Ureter (tissue), 1 donor: ENCODE measurements at places on chromosomes 12 and 14. TPM values are rescaled to one million over a fixed set of nuclear protein-coding genes. Genes with fewer than 3 reads are reported as not detected.

DNA sequence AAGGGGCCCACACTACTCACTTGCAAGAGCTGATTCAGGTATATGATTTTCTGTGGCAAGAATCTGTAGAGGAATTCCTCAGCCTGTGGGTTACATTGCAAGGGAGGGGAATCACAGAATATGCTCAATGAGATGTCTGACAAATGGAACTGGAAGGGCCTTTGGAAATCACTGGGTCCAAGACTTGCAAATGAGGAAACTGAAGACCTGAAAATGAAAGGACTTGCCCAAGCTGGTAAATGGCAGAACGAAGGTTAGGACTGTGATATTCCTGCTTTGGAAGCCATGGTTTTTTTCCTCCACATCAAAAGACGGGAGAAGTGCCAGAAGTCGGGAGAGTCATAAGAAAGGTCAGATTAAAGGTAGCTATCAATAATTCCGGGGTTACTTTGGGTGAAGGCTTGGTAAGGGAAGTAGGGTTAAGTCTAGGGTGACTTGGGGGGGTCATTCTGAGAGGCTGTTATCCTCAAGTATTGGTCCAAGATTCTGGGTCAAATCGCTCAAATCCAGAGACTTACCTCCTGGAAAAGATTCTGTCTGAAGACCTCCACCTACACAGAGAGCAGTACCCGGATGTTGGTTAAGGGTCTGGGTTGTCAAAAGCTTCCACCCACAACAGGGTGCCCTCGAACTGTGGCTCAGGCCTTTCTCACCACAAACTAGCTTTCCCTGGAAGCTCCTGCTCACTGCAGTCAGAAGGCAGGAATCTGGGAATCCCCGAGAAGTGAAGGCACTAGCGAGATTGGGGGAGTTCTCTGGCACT lies 539 bp downstream of the PSME2 start:
- no peak for DNase-seq

The GUCY2C gene
- total RNA-seq, result not detected

- DNase-seq, result no peak
Measured at GRCh38 chr12:30357766-30358490, 337.7 kb downstream of the IPO8 start.

GRCh38 chr14:51160871-51161270 lies 66.0 kb upstream of the TRIM9 start:
- DNase-seq, result no peak

DNA sequence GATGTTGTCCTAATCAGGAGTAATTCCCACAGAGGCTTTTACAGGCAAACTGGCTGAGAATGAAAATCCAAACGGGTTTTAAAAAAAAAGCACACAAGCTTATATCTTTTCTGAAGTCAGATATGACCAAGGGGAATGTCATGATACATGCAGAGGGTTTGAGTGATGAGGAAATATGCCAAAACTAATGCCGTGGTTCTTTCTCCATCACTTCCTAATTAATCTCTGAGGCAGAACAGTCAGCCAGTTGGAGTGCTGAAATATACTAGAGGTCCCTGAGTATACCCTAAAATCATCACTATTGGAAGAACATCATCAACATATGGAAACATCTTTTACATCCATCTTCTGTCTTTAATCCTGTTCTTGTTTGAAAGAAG lies 160.8 kb upstream of the FAR2 start:
- DNase-seq, result no peak

The KLRD1 gene
- total RNA-seq, result 7.8 TPM

DNA sequence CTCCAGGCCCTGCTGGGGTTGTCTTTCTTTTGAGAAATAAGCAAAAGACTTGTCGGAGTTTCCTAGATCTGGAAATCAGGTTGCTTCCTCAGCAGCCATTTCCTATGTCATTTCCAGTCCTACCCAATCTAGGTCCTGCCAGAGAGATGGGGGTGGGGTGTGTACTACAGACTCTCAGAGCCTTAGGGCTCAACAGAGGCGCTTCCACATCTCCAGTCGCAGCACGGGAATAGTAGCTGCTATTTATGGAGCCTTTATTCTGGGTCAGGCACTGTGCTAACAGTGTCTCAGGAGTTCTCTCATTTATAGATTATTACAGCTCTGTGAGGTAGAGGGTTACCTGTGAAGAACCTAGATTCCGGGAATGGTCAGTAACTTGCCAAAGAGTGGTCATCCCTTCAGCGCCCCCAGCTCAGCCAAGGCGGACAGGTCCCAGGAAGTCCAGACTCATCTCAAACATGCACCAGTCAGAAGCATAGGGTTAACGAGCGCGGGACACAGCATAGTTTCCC lies 21.9 kb downstream of the DHRS2 start:
- DNase-seq, result no peak

DNA sequence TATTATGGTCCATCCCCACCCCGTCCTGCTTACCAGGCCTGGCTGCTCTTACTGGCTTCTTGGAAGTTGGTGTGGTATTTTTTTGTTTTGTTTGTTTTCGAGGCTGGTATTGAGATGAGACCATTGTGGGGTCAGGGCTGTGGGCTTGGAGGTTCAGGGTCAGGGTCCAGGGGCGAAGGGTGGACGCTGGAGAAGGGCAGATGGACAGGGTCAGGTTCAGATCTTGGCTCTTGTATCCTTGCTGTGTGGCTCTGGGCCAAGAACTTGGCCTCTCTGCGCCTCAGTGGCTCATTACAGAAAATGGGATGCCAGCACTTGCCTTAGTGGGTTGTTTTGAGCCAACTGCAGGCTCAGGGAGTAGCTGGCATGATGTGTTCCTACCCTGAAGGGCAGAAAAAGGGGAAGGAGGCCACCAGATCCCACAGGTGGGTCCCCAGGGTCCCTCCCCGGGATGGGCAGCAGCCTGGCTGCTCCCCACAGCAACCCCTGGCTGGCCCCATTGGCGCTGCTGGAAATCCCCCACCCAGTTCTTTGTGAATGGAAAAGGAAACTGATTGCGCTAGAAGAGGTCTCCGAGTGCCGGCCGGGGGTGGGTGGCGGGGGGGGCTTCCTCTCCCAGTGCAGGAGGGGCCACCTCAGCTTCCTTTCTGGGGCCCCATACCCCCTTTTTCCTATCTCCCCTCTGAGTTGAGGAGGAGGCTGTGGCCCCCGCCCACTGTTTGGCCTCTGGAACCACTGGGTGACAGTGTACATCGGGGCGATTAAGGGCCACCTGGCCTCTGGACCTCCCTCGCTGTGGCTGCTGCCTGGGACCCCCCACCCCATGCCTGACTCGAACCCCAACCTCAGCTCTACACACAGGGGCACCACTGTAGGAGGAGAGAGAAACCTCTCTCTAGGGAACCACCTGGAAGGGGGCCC lies 25.0 kb downstream of the SH2B3 start:
- no peak for DNase-seq

DNA sequence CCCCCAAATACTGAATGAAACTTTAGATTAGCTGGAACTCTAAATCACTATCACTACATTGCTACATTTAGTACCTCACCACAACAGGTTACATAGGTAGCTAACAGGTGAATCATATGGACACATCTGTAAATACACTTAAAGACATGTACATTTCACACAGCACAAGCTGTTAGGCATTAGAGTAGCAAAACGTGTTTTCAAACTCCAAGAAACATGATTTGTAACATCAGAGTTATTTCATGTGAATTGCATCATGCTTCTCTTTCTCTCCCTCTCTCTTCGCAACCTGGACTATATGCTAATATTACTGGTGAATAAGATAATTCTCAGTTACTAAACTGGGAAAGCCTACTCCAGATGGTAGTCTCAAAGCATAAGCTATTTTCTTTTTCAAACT lies 4.3 kb downstream of the SEL1L start:
- no peak for DNase-seq

GRCh38 chr12:110804406-110804805 lies 42.4 kb upstream of the CCDC63 start:
- no peak for DNase-seq

- DNase-seq, result no peak
Measured at GRCh38 chr12:55899082-55899481, 28.6 kb downstream of the PYM1 start.

DNA sequence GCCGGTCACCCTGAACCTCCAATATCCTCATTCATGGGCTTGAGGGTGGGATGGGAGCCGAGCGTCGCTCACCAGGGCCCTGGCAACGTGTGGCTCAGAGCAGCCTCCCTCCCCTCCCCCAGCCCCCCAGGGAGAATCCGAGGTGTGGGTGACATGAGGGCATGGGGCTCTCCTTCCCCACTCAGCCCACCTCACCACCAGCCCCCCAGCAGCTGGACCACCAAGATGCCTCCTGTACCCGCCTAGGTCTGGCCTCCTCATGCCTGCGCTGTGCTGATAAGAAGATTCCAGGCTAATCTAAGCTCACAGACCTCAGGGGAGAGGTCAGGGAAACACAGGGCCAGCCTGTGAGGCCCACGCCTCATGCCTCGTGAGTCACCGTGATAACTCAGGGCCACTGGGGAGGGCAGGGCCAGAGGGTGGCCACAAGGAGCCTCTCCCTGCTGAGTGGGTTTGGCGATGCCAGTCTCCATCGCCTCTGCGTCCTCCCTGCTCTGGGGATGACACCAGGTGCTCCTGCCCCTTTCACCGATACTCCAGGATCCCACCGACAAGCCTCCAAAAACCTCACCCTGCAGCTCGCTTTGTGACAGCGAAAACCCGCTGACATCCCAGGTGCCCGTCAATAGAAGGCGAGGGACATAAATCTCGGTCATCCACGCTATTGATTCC lies 56.9 kb downstream of the TESC start:
- DNase-seq, result no peak

The GOLT1B gene
- 33.7 TPM for total RNA-seq
